Left ventricle myocardium inferior (tissue), 1 donor: ENCODE measurements at places on chromosomes 6 and 20. TPM values are rescaled to one million over a fixed set of nuclear protein-coding genes. Genes with fewer than 3 reads are reported as not detected.

DNA sequence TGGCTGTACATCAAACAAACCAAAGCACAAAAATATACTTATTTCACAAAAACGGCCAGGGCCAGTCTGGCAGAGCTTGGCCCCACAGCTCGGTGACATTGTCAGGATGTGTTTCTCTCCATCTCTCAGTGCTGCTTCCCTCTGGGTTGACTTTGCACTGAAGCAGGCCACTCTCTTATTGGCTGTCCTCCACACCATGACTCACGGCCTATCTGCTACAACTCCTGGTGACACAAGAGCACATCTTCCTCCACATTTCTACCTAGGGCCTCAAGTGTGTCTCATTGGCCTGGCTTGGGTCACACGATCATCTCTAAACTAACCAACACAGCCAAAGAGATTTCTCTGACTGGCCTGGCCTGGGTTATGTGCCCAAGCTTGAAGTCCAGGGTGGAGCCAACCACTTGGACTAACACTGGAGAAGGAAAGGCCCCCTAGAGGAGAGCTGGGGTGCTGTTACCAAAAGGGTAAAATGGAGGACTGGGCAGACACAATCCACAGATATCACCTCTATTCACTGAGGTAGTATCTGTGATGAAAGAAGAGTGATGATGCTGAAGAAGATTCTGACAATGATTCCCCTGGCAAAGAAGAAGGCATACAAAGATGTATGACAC is 159.8 kb upstream of the TSHZ2 start:
- H3K4me1 ChIP-seq, result no peaks in the 10 kb centered on the region
- H3K4me3 ChIP-seq, result no peak overlapping the region
- DNase-seq, result no peak
- H3K27me3 ChIP-seq, result peaks cover 19% of the 10 kb centered on the region
- no peaks in the 10 kb centered on the region for H3K36me3 ChIP-seq

GRCh38 chr6:169274781-169275180 is 21.1 kb upstream of the THBS2 start:
- H3K36me3 ChIP-seq, result no peaks in the 10 kb centered on the region
- no peaks in the 10 kb centered on the region for H3K4me1 ChIP-seq
- H3K27ac ChIP-seq, result no peak overlapping the region
- H3K27me3 ChIP-seq, result peaks cover 13% of the 10 kb centered on the region

DNA sequence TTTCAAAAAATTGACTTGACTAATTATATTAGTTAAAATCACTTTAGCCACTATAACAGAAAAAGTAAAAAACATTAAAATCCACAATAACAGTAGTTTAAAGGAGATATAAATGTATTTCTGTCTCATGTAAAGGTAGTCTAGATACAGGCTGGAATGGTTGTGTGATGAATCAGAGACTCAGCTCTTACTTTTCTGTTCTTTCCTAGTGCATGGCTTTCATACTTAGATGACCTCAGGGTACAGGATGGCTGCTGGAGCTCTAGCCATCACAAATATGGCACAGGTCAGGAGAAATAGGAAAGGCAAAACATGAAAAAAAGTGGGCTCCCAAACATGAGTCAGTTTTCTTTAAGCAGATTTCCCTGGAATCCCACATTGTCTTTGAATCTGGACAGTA is 157.7 kb upstream of the FLRT3 start:
- no peaks in the 10 kb centered on the region for H3K4me1 ChIP-seq
- H3K36me3 ChIP-seq, result no peaks in the 10 kb centered on the region
- H3K4me3 ChIP-seq, result no peak overlapping the region
- H3K27me3 ChIP-seq, result no peaks in the 10 kb centered on the region
- no peak for DNase-seq
- no peak overlapping the region for H3K27ac ChIP-seq

COX4I2 gene
- total RNA-seq, result 7.6 TPM

TP53TG5 gene
- 0.80 TPM for total RNA-seq

C6orf58 gene
- not detected for total RNA-seq

CD83 gene
- 1.8 TPM for total RNA-seq

FRMD1 gene
- total RNA-seq, result 0.16 TPM

CDSN gene
- not detected for total RNA-seq

HEY2 gene
- total RNA-seq, result 25.6 TPM

MCHR2 gene
- total RNA-seq, result not detected
